ENCODE measurements at places on chromosomes 4 and X.

DNA sequence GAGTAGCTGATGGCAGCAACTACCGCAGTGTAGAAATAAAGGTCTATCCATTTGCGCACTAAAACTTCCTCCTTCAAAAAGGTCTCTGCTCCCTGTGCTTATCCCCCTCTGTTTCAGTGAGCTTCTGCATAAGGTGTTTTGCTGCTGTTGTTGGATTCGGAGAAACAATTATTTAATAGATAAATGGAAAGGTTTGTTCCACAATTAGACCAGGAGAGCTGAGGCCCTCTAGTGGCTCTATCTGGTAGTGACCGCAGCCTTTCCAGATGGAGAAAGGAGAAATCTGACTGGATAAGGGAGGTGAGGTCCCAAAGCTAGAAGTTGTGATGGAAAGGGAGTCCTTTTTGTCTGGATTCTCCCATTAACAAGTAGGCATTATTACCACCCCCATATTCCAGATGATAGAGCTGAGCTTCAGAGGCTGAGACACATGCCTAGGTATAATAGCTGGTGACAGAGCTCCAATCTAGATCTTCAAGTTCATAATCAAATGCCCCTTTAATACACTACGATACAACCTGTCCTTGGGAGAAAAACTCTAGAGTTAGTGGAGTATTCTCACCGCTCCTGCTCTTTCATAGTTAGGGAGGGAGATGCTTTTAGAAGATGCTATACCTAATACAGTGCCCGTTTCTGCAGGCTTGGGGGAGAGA lies 5.1 kb upstream of the GABRQ start:
- no peak for DNase-seq

- DNase-seq: no peak
Measured at GRCh38 chr4:165806613-165807012, 66.4 kb upstream of the TLL1 start.

GRCh38 chr4:92266521-92266920 lies 37.2 kb upstream of the GRID2 start:
- no peak for DNase-seq

GRCh38 chr4:170087163-170087700 lies 2.5 kb downstream of the AADAT start:
- no peak for DNase-seq

DNA sequence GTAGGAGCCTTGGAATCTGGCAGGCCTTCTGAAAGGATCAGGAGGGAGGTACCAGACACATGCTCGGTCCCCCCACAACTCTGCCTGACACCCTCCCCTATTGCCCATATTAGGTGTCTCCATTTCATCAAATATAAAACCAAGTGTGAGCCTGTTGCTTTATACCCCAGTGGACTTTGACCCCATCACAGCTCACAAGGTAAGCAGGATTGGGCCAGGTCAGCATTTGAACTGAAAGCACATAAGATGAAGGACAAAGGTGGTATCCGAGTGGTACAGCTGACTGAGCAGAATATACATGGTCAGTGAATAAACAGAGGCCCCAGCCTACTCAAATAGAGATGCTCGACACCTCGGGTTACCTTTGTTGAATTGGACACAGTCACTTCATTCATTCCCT lies 20.0 kb downstream of the SLC25A43 start:
- no peak for DNase-seq

GRCh38 chr4:167492007-167492406 lies 257.7 kb upstream of the SPOCK3 start:
- DNase-seq: no peak

DNA sequence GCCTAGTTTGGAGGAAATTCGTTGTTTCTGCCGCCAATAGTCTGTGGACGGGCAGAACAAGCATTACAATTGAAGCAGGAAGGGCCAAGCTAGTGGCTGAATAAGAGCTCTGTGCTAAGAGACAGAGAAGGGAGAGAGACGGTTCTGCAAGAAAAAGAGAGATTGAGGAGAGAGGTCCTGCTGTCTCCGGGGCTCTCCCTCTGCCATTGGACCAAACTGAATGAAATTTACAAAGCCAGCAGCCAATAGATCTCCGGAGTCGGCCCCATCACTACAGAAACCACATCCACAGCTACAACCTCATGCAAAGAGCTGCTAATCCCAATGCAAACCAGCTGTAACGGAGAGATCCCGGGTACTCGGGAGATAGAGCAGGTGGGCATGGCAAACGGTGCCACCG lies at the start of gene NLGN4X:
Gene NLGN4X, minus strand, starts transcription at position 148 of the 400 bp plus-strand sequence. CDS start 77,401 bp downstream, outside the sequence.
- DNase-seq: no peak

DNA sequence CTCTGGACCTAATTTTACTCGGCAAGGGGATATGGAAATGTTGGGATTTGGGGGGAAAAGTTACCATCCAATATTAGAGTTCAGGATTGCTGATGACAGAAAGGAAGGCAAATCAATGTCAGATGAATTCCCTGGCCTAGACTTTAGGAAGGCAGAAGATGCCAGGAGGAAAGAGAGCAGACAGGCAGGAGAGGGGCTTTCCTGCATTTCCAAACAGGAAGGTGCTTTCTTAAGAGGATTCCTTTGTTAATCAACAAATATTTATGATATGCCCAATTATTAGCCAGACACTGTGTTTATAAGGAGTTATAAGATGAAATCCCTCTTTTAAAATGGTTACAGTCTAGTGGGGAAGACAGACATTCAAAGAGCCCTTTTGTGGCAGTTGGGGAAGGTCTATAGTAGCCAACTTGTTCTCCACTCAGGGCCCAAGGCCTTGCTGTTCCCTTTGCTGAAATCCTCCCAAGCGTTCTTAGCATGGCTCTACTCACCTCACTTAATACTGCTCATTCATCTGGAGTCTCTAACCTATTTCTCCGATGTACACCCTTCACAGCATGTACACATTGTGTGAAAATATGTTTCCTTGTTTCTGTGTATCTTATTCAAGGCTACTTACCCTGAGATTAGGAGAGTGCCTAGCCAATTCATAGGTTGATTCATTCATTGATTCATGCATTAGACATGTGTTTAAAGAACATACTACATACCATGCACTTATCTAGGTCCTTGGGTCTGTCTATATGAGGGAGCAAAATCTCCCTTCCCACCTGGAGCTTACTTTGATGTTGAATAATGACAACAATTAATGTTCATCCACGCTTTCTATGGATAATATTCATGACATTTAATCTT lies 5.3 kb downstream of the IGFBP7 start:
- no peak for DNase-seq

DNA sequence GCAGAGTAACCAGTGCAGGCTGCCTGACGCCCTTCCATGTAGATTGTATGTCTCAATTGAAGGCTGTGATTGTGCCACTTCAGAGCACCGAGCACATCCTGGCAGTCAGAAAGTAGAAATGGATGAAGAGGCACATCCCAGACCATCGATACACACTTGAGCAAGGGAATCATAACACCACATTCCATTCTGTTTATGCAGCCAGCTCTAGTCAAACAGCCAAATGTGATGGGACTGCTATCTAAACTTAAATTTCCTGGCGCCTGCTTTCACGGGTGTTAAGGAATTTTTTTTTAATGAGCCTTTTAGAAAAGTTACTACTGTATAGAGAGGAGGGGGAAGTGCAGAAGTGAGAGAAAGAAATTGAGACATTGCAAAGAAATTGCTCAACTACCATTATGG lies 84.4 kb downstream of the PPARGC1A start:
- no peak for DNase-seq

DNA sequence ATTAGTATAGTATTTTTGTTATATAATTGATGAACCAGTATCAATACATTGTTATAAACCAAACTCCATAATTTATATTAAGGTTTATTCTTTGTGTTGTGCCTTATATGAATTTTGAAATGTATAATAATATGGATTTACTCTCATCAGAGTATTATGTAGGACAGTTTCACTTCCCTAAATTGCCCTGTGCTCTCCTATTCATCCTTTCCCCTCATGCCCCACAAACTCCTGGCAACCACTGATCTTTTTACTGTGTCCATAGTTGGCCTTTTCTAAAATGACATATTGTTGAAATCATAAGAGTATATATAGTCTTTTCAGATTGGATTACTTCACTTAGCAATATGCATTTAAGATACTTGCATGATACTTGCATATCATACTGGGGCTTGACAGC lies 958.1 kb upstream of the GRID2 start:
- no peak for DNase-seq

DNA sequence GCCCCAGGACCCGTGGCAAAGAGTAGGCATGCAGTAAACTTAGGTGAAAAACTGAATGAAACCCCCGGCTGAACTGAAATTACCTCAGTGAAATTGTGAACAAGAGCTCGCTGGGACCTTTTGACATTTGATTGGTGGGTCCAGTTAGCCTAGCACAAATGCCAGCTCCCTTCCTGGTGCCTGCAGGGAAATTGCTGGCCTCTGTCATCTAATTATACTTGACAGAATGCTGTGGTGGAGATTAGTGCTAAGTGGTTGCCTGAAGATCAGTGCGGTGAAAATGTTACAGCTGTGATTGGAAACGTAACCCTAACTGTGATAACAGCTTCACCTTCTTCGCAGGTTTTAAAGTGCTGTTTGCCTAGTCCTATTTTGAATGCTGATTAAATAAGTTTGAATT lies 43.0 kb downstream of the ADD1 start:
- DNase-seq: no peak

GRCh38 chr4:138972956-138973801 lies 42.4 kb upstream of the NOCT start:
- DNase-seq: no peak

DNA sequence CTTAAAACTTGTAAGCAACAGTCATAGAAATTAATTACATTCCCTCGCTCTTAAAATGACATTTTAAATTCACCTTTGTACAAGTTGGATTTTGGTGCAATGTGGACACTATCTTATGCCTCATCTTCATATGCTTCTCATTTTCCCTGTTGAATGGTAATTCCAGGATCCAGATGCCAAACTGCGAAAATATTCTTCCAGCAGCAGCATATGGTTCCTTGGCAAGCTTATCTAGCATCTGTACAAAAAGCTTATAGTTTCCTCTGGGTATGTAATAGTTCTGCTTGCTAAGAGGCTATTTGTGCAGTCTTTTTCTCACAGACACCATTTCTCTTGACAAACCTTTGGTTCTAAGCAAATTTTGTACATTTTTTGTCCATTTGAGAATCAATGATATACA lies 2079.7 kb upstream of the AGA start:
- no peak for DNase-seq

DNA sequence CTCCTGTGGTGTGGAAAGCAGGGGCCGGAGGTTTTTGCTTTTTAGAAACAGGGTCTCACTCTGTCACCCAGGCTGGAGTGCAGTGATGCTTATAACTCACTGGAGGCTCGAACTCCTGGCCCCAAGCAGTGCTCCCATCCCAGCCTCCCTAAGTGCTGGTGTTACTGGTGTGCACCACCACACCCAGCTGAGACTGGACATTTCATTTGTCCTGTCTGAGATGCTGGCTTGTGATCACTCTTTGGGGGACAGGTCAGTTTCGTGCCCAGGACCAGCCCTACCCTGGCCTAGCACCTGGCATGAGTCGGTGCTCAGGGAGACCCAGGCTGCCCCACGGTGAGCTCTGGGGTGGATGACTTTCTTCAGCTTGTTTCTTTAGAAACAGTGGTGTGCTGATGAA lies 11.3 kb downstream of the PSAPL1 start:
- DNase-seq: no peak
